ENCODE measurements at places on chromosomes 11 and 22. TPM values are rescaled to one million over a fixed set of nuclear protein-coding genes. Genes with fewer than 3 reads are reported as not detected.

The ZW10 gene
- total RNA-seq, result 19.8 TPM

DNA sequence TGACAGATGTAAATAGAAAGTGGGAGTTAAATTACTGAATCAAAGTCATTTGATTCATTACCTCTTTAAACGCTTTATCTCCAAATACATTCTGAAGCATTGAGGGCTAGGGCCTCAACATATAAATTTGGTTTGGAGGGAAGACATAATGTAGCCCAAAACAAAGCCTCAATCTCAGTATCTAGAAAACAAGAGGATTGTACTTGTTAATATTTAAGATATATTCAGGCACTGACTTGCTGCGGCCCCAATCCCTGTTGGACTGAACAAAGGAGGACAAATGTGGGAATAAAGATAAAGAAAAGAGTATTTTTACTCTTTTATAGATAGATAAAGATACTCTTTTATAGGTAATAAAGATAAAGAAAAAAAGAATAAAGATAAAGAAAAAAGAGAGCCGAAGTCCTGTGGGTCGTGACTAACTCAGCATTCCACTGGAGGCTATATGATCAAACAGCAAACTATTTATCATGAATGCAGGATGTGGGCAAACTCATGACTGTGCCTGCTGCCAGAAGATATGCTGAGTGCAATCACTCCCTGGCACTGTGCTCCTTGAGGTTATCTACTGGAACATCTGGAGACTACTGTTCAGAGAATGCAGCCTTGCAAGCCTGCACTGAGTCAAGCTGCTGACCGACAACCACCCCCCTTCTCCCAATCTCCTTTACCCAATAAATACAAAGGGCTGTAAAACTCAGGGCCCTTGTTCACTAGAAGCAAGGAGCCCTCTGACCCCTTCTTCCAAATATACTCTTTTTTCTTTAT is 6.9 kb downstream of the OR10V1 start:
- DNase-seq, result peak; percentile 95

DNA sequence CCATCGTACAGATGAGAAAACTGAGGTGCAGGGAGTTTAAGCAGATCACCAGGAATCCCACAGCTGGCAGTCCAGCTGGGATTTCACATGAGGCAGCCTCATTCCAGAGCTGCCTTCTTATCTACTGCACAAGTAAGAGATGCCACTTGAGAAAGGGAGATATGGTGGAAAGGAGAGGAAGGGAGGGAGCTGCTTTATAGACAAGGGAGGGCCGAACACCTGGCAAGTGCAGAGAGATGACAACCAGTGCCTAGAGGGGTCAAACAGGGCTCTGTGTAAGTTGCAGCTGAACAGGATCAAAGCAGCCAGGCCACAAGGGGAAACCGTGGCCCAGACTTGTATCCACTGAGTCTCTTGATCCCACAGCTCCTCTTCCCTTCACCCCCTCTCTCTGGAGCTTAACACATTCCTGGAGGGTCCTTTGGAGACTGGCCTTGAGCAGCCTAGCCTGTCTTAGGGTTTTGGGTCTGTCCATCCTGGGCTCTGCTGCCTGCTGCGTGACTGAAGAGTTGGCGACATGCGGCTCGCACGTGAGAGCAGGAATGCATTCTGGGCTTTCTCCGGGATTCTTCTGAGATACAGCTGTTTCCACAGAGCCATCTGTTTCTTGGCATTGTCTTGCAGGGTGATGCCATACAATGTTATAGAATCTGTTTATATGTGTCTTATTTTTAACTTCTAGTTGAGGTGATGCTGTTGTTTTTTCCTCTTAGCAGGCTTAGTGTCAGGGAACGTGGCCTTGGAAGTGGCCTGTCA is 268.5 kb upstream of the SYN3 start:
- DNase-seq, result no peak

GRCh38 chr22:39690881-39691605 is 120.5 kb downstream of the CACNA1I start:
- DNase-seq, result no peak

DNA sequence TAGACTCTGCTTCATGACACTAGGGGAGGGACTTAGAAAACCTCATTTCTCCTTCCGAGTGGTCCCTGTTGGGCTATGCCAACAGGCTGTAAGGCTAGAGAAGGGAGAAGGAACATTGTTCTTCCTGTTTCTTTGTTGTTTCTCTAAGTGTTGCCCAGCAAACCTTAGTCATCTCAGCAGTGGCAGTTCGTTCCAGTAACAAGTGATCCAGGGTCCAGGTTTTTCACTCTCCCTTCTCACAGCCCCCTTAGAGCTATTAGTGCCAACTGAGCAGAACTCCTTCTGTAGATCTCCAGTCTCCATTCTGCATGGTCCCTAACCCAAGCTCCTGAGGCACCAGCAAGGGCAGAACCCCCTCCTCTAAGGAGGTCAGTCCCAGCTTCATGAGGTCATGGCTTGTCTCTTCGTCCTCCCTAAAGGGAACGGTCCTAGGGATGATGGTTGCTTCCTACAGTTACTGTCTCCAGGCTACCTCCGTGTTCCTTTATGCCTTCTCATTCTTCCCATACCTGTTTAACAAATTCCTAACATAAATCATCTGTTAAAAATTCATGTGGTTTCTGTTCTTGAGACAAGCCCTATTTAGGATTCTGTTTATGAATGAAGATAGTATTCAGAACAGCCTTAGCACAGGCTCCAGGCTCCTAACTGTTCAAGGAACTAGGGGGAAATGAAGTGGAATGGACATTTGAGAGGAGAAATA is 168.6 kb upstream of the UBASH3B start:
- DNase-seq, result peak; percentile 3
